Osteoblast (primary cell): ENCODE measurements at places on chromosomes 16 and 17. TPM values are rescaled to one million over a fixed set of nuclear protein-coding genes. Genes with fewer than 3 reads are reported as not detected.

DNA sequence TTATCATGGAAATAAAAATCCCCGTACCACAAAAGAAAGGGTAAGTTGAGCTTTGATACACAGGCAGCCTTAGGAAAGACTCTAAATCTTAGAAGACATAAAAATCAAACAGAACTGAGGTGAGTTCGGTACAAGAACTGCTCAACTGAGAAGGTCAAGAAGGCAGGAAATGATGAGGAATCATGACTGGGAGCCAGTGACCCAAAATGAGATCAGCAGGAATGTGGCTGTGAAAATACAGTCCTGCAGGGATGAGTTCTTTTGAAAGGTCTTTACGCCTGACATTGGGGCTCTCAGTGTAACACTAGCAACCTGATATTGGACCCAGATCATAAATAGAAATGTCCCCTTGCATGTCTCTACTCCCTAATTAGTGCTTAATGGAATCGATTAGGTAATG, 56.3 kb upstream of the CDH11 start:
- H3K36me3 ChIP-seq, result no peaks in the 10 kb centered on the region
- H3K27me3 ChIP-seq, result no peaks in the 10 kb centered on the region
- peak; percentile 31 for DNase-seq
- peaks cover 32% of the 10 kb centered on the region for H3K4me1 ChIP-seq
- peak overlapping the region; percentile 57 for H3K27ac ChIP-seq
- no peak overlapping the region for H3K4me3 ChIP-seq

DNA sequence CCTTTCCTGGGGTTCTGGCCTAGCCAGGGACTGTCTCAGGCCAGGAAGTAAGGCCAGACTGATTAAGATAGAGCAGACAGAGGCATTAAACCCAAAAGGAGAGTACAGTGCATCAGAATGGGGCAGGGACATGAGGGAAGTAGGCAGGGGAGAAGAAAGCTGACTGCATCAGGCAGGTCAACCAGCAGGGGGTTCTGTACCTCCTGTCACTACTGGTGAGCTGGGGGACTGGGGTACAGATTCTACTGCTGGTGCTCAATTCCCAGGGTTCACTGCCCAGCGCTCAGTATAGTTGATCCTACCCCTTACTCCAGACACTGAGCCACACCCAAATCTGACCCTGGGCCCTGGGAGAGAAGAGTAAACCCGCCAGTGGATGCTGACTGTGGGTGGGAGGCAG, 12.9 kb upstream of the MTMR4 start:
- H3K27ac ChIP-seq, result no peak overlapping the region
- H3K4me3 ChIP-seq, result no peak overlapping the region
- H3K4me1 ChIP-seq, result peaks cover 38% of the 10 kb centered on the region
- peaks cover 6% of the 10 kb centered on the region for H3K27me3 ChIP-seq

DNA sequence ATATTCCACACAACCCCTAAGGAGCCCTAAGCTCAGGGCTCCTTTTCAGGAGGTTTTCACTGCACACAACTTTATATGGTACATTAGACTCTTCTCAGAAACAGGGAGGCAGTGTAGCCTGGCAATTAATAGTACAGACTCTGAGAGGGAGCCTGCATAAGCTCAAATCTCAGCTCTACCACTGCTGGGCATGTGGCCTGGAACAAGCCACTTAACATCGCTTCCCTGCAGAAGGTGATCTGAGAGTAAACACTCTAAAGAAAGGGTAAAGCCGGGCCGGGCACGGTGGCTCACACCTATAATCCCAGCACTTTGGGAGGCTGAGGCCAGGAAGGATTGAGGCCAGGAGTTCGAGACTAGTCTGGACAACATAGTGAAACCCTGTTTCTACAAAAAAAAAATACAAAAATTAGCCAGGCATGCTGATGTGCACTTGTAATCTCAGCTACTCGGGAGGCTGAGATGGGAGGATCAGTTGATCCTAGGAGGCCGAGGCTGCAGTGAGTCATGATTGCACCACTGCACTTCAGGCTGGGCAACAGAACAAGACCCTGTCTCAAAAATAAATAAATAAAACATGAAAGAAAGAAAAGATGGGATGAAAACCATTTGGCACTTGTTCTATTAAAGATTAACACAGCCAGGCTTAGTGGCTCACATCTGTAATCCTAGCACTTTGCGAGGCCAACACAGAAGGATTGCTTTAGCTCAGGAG, 70.7 kb upstream of the DNAJA2 start:
- no peaks in the 10 kb centered on the region for H3K4me1 ChIP-seq
- peaks cover 2% of the 10 kb centered on the region for H3K27me3 ChIP-seq
- no peak for DNase-seq
- H3K4me3 ChIP-seq, result no peak overlapping the region
- no peaks in the 10 kb centered on the region for H3K36me3 ChIP-seq

DNA sequence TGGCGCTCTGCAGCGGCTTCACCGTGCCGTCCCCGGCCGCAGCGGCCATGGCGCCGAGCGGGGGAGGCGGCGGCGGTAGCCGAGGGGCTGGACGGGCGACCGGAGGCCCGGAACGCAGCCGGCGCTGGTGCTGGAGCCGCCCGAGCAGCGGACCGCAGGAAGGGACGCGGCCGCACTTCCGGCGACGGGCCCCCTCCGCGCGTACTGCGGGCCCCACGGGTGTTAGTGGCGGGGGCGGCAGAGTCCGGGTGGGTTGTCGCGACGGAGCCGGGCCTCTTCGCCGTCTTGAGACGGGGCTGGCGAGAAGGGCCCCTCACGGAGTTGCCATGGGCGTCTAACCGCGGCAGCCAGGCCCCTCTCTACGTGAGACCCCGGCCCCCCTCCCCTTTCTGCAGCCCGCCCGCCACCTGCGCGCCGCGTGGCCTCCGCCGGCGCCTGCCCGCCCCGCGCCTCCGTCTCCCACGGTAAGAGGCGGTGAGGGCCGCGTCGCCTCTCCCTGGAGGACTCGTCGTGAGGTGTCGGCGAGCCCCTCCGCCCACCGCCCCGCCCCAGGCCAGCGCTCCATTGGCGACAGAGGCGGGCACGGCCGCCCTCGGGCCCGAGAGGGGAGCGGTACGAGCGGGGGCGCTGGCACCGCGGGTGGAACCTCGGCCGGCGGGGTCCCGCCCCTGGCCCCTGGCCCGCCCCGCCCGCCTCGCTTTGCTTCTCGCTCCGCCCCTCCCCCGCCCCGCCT, at the start of the genes VPS9D1 and ZNF276:
VPS9D1 (minus strand) TSS at position 86 of the 733 bp plus-strand sequence; CDS start at position 49, 37 bp downstream.
ZNF276 (plus strand) TSS at position 725 of the 733 bp plus-strand sequence. CDS start 104 bp downstream, outside the sequence.
- H3K4me1 ChIP-seq, result peaks cover 26% of the 10 kb centered on the region
- H3K4me3 ChIP-seq, result peak within 1 kb of the TSS; percentile 88
- H3K27ac ChIP-seq, result peak within 1 kb of the TSS; percentile 91
- peaks cover 31% of the 10 kb centered on the region for H3K36me3 ChIP-seq
- DNase-seq, result peak; percentile 97

DNA sequence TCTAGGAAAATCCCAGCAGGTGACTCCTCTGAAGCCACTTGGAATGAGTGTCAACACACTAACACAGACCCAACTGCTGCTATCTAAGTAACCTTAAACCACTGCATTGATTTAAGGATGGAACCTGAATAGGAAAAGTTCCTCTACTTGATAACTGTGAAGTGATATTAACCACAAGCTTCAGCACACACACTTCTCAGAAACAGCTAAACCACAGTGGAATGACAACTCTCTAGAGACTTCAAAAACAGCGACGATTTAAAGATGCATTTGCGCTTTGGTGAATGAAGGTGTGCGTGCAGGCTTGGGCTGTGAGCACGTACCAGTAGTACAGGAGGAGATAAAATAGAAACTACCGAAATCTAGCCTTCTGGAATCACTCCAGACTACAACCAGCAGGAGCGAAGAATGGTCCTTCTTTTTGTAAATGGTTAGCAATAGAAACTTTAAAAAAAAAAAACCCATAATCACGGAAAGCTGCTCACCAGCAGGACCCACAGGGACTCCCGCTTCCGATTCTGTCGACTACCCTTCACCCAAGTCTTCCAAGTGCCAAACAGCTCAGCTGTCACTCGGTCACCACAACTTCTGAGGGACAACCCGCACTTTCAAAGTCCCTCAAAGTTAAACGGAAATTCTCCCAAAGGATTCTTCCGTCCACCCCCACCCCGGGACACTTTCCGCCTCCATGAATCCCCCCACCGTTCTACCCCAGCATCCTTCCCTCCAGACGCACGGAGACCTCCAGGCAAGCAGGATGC, 137.7 kb upstream of the CORO6 start:
- no peaks in the 10 kb centered on the region for H3K36me3 ChIP-seq
- no peaks in the 10 kb centered on the region for H3K27me3 ChIP-seq
- peak overlapping the region; percentile 89 for H3K4me3 ChIP-seq
- DNase-seq, result peak; percentile 74
- peak overlapping the region; percentile 41 for H3K27ac ChIP-seq

DNA sequence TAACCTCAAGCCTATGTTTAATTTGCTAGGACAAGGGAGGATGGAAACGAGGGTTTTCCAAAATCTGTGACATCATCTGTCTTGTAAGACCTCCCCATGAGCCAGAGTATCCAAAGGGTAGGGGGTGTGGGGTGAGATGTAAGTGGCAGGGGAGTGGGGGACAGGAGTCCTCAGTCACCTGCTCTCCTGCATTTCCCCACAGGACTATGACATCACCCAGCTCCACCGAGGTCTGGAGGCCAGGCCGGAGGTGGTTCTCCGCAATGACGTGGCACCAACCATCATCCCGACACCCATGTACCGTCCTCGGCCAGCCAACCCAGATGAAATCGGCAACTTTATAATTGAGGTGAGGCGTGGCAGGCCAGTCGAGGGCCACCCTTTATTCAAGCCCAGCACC, 41.5 kb upstream of the CDH1 start:
- H3K4me1 ChIP-seq, result peaks cover 4% of the 10 kb centered on the region
- no peaks in the 10 kb centered on the region for H3K36me3 ChIP-seq
- peaks cover 2% of the 10 kb centered on the region for H3K27me3 ChIP-seq

GRCh38 chr16:74991593-74992403, 6.9 kb upstream of the WDR59 start:
- no peak for DNase-seq
- no peak overlapping the region for H3K4me3 ChIP-seq
- H3K36me3 ChIP-seq, result no peaks in the 10 kb centered on the region
- H3K27ac ChIP-seq, result no peak overlapping the region
- H3K4me1 ChIP-seq, result no peaks in the 10 kb centered on the region

DNA sequence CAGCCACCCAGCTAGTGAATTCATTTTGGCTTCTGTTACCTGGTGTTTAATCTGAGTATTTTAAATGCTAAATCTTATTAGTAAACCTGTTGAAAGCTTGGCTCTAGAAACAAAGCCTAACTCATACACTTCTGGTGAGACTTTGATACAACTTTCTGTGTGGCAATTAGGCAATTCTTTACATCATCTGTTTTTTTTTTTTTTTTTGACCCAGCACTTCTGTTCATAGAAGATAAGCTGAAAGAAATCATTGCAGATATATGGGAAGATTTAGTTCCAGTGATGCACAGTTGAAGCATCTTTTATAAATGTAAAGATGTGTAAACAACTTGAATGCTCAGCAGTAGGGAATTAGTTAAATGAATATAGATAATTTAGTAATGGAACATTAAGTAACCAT, 21.7 kb upstream of the ABCC11 start:
- H3K36me3 ChIP-seq, result peaks cover 32% of the 10 kb centered on the region
- H3K4me3 ChIP-seq, result no peak overlapping the region
- H3K27ac ChIP-seq, result no peak overlapping the region
- DNase-seq, result no peak
- H3K4me1 ChIP-seq, result peaks cover 2% of the 10 kb centered on the region

- no peak overlapping the region for H3K27ac ChIP-seq
- no peak overlapping the region for H3K4me3 ChIP-seq
- no peak for DNase-seq
- peaks cover 19% of the 10 kb centered on the region for H3K27me3 ChIP-seq
Observed at GRCh38 chr16:50696575-50697420, 3.4 kb downstream of the NOD2 start.

DNA sequence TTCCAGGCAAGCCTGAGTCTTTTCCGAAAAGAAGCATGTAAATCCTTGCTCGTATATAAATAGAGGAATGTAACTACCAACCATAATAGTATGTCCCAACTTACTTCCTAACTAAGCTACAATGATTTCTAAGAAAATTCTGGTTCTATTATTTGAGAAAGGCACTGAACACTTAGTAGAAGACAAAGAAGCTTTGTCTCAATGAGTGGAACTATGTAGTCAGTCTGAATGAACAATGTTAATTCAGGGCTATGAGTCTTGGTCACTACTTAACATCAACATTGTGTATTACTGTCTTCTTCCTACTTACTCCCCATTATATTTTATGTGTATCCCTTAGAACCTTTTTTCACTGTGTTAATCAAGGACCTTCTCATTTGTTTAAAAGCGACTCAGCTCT, 206.0 kb downstream of the CYB561 start:
- DNase-seq, result no peak
- H3K27ac ChIP-seq, result no peak overlapping the region
- no peaks in the 10 kb centered on the region for H3K36me3 ChIP-seq

- DNase-seq, result no peak
- no peak overlapping the region for H3K27ac ChIP-seq
- no peaks in the 10 kb centered on the region for H3K4me1 ChIP-seq
- H3K4me3 ChIP-seq, result no peak overlapping the region
- H3K36me3 ChIP-seq, result no peaks in the 10 kb centered on the region
- peaks cover 5% of the 10 kb centered on the region for H3K27me3 ChIP-seq
Observed at GRCh38 chr17:79628861-79629547, 18.2 kb upstream of the RBFOX3 start.

GRCh38 chr17:80762076-80762475, 217.4 kb downstream of the RPTOR start:
- DNase-seq, result peak; percentile 55
- H3K27ac ChIP-seq, result peak overlapping the region; percentile 70
- H3K27me3 ChIP-seq, result no peaks in the 10 kb centered on the region
- H3K4me3 ChIP-seq, result no peak overlapping the region

DNA sequence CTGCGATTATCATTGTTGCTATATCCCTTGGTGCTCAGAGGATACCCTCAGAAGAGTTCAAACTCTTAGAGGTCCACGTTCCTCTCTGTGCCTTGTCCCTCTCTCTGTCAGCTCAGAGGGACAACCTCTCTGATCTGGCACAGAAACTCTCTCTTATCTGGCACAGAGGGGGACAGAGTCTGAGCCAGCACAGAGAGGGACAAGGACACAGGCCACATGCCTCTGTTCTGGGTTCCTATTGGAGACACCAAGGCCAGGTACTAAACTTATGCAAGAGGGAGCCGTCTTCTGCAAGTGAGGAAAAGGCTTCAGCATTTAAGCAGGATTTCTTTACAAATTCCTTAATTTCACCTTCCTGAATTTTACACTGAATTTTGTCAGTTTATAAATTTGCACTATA, 565.2 kb downstream of the TOX3 start:
- no peak for DNase-seq
- no peak overlapping the region for H3K27ac ChIP-seq
- no peak overlapping the region for H3K4me3 ChIP-seq
- H3K4me1 ChIP-seq, result no peaks in the 10 kb centered on the region
- H3K36me3 ChIP-seq, result no peaks in the 10 kb centered on the region

DNA sequence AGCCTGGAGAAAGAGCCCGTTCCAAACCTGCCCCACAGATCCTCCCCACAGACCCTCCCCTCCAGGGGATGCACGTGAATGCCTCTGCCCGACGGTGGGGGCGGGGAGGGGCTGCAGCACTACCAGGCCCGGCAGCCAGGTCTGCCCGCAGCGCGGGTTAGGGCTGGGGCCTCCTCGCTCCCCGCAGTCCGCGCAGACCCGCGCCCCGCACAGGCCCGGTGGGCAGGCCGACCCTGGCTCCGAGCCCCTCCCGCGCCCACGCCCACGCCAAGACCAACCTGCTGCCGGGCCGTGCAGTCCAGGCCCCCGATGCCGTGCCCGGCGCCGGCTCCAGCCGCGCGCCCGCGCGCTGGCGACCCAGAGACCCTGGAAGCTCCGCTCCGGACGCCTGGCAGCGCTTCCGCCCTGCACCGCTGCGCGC, at the start of gene RPUSD1:
RPUSD1 (minus strand) TSS at position 404 of the 421 bp plus-strand sequence. CDS start 644 bp downstream, outside the sequence.
- H3K36me3 ChIP-seq, result peaks cover 10% of the 10 kb centered on the region
- H3K27me3 ChIP-seq, result no peaks in the 10 kb centered on the region
- H3K27ac ChIP-seq, result peak within 1 kb of the TSS; percentile 41

G6PC1 gene
- not detected in 2 replicates for total RNA-seq

EVPLL gene
- not detected in 2 replicates for total RNA-seq

CHST5 gene
- under 0.01 TPM in 1 of 2 replicates, not detected in the other for total RNA-seq

OGFOD1 gene
- 39.2 and 47.4 TPM in 2 replicates for total RNA-seq

MEOX1 gene
- under 0.01 TPM in 1 of 2 replicates, not detected in the other for total RNA-seq

ITGA2B gene
- total RNA-seq, result 0.59 TPM in 1 of 2 replicates, not detected in the other

DNAI2 gene
- total RNA-seq, result not detected in 2 replicates

HS3ST3A1 gene
- 7.1 and 8.3 TPM in 2 replicates for total RNA-seq

GAST gene
- total RNA-seq, result not detected in 2 replicates
